Activated T-cell treated with anti-CD3 and anti-CD28 coated beads for 24 hours (primary cell): ENCODE measurements at places on chromosomes 1 and 21.

DNA sequence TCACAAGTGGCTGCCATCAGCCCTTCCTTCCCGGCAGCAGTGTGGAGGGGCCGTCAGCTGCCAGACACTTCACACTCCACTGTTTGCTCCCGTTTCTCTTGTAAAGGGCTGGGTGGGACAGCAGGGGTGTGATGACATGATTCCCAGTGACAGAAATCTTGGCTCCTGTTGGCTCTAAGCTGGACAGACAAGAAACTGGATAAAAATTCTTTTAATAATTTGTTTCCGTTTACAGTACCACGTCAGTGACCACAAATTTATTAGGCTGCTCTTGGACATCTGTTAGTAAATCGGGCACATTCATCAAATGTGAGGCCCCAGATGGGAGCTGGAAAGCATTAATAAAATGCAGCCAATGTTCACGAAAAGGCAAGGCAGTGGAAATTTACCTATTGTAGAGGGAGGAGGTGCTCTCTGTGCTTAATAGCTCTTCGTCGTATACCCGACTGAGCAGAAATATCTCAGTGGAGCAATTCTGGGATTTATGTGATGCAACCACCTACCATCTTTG, 353.7 kb upstream of the GREM2 start:
- no peak for DNase-seq

DNA sequence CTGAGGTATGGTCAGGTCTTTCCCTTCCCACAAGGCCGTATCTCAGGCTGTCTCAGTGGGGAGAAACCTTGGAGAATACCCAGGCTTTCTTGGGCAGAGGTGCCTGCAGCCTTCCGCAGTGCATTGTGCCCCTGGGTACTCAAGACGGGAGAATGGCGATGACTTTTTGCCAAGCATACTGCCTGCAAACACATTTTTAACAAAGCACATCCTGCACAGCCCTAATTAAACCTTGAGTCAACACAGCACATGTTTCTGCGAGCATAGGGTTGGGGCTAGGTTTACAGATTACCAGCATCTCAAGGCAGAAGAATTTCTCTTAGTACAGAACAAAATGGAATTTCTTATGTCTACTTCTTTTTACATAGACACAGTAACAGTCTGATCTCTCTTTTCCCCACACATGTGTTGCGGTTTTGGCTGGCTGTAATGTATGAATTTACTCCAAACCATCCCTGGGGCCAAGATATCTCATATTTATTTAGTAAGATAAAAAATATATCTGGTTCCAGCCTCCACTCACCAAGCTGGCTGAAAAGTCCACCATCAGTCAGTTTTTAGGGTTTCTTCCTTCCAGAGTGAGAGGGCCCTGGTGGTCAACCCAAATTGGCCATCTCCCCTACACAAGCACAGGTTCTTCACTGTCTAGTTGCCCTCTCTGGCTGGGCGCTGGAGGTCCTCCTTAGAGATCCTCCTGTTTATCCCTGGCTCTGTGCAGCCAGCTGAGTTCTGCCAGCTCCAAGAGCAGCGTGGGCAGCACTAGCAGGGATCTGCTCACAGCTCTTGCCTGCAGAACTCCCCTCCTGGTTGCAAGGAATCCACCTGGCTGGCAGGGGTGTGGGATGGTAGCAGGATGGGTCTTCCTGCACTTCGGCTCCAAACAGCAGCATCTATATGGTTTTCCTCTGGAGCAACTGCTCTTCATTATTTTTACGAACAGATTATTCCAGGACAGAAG, 2.6 kb downstream of the FAAH start:
- DNase-seq, result no peak

- no peak for DNase-seq
These were observed 59.7 kb upstream of the CLDN14 start for GRCh38 chr21:36539434-36540150.

DNA sequence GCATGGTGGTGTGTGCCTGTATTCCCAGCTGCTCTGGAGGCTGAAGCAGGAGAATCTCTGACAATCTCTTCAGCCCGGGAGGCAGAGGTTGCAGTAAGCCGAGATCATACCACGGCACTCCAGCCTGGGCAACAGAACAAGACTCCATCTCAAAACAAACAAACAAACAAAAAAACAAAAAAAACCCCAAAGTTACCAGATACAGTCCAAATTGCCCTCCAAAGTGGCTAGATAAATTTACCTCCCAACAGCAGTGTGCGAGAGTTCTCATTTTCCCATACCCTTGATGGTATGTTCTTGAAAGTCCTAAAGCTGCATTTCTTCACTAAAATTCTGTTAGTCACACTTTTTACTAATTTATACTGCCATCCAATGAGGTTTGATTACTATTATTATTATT, 3.0 kb upstream of the OTUD3 start:
- no peak for DNase-seq

- no peak for DNase-seq
These were observed 110.4 kb downstream of the EPHB2 start for GRCh38 chr1:22821027-22821426.

DNA sequence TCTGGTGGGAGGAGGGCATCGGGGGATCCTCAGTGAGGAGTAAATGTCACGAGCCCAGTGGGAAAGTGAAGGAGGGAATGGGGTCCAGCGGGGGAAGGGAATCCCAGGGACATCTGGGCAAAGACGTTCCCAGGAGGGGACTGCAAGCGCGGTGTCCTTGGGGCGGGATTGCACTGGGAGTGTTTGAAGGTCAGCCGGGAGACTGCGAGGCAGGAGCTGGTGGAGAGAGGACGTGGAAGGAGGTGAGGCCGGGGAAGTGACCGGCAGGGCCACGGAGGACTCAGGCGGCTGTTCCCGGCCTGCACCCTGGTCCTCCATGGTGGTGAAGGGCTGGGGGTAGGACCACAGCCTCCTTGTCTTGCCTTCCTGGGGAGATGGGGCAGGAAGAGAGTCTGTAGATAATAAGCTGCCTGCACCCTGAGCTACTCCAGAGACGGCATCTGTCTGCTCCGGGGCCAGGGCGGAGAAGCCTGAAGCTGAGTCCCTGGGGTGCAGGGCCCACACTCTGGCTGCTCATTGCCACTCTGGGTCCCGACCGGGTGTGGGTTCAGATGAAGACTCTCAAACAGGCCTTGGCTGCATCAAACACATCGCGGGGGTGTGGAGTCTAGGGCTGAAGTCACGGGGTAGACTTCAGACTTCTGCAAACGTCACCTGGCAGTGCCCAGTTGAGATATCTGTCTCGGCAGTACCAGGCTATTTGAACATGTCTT, 264.8 kb downstream of the CAMTA1 start:
- DNase-seq, result no peak

DNA sequence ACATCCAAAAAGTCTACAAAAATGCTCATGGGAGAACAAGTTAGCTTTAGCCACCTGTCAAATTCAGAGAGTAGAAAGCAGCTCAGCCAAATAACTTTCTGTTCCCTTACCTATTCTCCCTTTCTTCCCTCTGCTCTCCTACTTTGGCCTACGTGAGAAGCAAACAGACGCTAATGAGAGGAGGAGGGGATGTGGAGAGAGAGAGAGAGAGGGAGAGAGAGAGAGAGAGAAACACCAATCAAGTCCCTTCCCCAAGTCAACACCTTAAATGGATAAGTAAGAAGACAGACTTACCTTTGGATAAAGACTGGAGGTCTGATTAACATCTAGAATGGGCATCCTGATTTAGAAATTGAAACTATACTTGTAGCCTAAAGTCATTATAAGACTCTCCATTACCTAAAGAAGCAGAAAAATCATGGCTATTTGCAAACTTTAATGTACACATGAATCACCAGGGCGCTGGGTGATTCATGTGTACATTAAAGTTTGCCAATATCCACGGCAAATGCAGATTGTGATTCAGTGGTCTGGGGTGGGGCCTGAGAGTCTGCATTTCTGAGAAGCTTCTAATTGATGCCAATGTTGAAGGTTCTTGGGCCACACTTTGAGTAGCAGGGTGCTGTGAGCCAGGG, 13.1 kb upstream of the DUSP12 start:
- no peak for DNase-seq

DNA sequence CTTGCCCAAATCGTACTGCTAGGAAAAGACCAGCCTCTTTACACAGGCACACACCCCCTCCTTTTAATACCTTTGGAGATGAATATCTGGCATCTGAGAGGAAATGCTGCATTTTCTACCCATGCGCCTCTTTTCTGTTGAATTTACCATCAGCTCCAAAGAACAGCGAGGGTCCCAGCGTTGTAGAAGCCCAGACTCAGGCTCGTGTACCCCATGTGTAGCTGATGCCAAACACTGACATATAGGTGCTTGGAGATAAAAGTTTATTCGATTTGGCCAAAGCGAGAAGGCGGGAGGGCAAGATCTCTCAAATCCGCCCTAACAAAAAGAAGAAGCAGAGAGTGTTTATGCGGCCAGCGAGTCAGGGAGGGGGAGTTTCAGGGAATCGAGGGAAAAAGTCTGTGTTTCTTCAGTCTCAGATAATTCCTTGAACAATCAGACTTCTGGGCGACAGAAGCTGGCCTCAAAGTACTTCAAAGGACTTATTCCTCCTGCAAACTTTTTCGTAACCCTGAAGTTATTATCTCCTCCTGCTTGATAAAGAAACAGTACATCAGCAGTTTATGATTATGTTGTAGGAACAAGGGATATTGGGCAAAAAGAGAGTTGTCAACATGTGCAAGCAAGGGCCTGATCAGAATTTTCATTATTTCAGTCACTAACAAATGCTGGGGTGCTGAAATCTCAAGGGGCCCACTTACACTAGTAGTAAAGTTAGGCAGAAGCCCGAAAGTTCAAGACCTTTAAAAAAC, 642 bp upstream of the CREG1 start:
- no peak for DNase-seq

- no peak for DNase-seq
These were observed 17.8 kb downstream of the TTC34 start for GRCh38 chr1:2783435-2784397.

DNA sequence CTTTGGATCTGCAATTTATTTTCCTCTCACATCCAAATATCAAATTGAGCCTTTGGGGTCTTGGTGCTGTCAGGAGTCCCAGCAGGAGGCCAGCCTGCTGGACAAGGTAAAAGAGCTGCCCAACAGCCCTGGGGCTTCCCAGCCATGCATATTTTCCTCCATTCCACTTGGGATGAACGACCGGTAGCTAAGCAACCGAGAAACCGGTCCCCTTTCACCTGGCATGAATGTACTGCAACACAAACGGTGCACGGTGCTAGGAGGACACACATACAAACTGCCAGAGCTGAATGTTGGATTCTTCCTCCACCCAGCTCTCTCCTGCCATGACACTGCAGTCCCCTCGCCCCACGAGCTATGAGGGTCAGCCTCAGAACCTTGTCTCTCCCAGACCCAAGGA, 42.7 kb downstream of the BCAR3 start:
- DNase-seq, result no peak

GRCh38 chr21:45114072-45114471, 39.7 kb downstream of the ADARB1 start:
- DNase-seq, result no peak

DNA sequence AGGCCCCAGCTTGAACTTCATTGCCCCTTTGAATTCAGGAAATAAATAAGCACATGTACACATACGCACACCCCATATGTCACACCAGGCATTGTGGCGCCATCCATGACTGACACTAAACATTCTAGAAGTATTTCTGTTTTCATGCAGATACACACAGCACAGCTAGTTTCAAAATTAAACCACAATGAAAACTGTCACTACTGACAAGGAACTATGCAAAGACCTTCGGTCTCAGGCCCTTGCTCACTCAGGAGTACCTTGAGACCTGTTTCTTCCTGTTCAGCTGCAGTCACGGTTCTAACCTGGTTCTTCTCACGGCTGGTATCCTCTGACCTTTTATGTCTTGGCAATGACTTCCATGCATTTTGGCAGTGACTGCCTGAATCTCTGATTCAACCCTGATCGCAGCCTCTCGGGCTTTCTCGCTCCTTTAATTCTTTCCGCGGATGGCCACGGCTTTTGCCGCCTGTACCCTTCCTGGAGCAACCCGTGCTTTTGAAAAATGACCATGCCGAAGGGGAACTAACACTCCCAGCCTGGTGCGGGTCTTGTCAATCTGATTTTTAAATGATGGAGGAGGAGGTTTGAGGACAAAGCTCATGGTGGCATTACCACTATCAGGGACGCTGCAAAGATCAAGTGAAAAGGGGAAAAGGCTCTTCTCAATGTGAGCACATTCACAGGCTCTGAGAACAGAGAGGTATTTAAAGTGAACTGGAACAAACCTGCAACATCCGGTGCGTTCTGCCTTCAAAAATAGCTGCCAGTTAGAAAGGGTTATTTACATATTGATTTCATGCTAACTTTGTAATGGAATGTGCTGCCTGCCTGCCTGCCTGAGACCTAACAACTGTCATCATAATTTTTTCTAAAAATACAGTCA, 384.6 kb downstream of the RRAGC start:
- no peak for DNase-seq

DNA sequence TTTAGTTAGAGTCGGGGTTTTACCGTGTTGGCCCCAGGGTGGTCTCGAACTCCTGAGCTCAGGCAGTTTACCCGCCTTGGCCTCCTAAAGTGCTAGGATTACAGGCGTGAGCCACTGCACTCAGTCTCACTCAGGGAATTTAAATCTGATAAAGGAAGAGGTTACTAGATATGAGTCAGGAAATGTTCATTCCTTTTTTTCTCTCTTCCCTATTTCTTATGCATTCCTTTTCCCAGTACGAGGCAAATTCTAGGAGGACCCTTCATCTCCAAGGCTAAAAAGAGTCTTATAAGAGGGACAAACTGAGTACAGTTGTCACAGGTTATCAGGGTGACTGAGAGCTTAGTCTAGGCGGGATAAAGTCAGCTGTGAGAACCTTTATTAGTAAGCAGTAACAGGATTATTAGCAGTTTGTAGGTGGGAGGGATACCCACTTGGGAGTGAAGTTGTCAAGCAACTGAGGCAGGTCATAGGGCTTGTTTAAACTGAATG, 9.1 kb downstream of the MACF1 start:
- no peak for DNase-seq

- peak; percentile 11 for DNase-seq
These were observed 361.5 kb upstream of the ZP4 start for GRCh38 chr1:238252033-238252802.

DNA sequence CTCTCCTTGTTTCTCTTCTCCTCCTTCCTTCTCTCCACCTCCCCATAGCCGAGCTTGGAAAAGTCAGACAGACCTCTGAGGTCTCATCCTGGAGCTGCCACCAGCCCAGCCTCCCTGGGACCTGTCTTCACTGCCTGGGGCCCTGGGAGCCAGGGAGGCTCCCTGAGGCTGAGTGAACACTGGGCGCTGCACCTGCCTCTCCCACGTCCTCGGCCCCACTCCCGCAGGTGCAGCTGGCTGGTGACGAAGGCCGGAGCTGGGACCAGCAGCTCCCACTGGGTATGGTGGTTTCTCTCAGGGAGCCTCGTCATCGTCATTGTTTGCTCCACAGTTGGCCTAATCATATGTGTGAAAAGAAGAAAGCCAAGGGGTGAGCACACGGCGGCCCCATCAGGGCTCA, 5.3 kb downstream of the TNFRSF14 start:
- no peak for DNase-seq
